ENCODE measurements at places on chromosomes 4 and X.

DNA sequence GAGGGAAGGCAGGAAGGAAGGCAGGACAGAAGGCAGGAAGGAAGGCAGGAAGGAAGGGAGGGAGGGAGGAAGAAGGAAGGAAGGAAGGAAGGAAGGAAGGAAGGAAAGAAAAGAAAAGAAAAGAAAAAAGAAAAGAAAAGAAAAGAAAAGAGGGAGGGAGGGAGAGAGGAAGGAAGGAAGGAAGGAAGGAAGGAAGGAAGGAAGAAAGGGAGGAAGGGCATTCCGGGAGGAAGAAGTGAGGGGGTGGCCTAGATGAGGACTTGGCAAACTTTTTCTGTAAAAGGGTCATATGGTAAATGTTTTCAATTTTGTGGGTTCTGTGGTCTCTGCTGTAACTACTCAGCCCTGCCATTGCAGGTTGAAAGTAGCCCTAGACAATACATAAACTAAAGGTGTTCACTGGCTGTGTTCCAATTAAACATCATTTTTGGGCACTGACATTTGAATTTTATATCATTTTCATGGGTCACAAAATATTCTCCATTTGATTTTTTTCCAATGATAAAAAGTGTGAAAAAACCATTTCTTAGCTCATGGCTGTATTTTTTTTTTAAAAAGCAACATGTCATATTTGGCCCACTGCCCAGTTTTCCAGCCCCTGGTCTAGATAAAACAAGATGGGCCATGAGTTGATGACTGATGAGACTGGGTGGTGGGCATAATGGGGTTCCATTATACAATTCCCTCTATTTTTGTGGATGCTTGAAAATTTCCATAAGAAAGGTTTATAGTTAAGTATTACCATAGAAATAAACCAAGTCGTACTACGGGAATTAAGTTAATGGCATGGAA lies 3.1 kb downstream of the ZNF630 start:
- DNase-seq = no peak

DNA sequence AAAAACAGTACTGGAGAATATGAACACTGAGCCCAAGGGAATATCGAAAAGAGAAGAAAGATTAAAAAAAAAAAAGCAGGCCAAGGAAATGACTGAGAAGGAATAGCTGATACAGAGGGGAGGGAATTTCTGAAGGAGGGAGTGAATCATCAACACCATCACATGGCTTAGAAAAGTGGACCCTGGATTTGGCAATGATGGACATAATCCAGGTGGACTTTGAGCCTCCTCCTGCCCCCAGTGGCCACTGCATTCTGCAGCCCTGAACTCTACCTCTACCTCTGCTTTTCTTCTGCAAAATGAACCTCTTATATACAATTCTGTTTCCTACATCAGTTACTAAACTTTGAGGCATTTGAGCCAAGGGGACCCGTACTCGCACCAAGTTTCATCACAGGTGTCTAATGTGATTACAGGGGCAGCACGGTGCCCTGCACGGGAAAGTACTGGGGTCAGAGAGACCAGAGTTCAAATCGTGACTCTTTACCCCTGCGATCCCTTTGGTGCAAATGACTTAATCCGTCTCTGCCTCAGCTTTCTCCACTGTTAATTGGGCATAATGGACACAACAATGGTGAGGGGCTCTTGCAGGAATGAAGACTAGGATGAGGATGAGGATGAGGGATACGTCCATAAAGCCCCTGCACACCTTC lies 1.1 kb downstream of the OCIAD2 start:
- peak; percentile 8 for DNase-seq

DNA sequence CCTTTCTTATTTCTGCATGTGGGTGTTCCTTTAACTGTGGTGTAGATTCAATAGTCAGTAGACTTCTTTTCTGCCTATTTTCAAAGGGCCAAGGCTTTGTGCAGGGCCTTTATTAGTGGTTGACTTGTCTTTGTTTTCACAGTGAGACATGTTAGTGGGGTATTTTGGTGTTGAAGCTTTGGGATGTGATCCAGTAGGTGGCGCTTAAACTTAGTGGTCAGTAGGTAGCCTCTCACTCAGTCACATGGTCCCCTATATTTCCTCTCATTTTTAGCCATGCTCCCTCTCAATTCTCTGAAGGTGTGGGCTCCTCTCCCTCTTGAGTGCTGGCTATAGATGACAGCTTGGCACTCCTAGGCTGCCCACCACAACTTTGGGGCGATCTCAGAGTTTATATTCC lies 23.4 kb upstream of the SLC10A7 start:
- DNase-seq = peak; percentile 43

DNA sequence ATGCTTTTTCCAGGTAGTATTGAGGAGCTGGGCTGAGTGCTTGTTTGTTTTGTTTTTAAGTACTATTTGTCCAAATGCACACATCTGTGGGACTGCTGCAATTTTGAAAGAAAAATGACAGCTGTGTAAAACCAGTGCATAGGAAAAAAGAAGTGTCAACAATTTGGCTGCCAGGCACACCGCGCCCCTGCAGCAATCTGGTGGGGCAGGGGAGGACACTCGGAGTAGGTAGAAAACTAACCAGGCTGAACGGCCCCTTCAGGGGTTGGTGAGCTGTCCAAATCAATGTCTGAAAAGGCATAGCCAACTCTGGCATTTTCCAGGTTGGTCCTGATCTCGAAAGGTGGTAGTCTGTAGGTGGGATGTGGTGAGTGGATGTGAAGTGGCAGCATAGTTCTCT lies 1.1 kb downstream of the LDOC1 start:
- no peak for DNase-seq

DNA sequence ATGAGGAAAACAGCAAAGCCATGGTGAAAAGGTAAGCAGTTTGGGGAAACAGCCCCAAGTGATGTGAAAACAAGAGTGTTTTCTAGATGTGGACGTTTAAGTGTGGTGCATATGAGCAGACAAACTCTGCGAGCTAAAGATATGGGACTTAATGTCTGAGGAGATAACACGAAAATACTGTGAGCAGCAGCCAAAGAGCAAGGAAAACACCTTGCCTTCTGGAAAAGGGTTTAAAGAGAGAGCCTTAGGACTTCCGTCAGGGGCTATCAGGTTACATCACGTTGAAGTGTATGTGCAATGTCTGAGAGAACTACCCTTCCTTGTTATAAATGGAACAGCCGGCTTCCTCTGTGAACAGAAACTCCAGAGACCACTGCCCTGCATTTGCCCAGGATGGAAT lies 54.2 kb downstream of the LEF1 start:
- DNase-seq = no peak

DNA sequence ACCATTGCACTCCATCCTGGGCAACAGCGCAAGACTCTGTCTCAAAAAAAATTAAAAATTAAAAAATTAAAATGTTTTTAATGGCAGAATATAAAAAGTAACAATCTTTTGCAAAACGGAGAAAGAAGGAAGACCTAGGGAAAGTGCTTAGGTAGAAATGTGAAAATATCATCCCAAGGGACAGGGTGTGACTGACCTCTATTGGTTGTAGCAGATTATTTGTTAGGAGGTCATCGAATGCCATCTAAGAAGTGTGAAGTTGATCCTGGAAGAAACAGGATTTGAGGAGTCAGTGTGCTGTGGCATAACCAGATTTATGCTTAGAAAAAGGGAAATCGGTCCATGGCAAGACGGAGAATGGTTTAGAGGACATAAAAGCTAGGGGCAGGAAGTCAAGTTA lies 18.1 kb upstream of the C4orf36 start:
- DNase-seq = no peak

- no peak for DNase-seq
These were observed 33.0 kb downstream of the PLAC1 start for GRCh38 chrX:134625315-134625718.

DNA sequence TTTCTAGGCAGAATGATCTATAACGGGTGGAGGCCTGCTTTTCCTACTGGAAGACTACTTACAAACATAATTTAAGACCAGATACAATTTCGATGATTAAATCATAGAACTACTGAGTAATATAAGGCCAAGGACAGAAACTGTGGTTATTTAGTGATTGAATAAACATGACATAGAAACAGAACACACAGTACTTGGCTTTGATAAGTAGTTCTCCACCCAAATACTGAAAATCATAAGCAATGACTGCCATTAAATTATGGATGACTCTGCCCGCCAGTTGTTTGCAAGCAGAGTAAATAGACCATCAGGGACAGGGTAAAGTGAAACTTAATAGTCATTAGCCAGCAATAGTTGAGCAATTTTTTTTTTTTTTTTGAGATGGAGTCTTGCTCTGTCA lies 17.2 kb upstream of the SMIM14 start:
- DNase-seq = no peak

GRCh38 chr4:126899331-126899801 lies 733.4 kb upstream of the INTU start:
- no peak for DNase-seq

DNA sequence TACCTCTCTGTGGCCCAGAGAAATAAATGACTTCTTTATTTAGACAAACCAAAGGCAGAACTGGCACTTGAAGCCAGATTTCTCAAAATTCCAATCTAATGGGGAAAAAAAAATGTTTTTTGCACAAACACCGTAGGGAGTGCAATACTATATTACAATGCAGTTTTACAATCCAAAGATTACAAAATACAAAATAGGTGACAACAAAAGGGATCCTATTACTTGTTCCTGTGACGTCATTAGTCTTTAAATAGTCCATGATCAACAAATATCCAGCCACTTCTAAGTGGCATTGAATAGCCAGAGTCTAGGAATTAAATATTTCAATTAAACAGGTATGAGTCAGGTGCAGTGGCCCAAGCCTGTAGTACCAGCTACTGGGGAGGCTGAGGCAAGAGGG lies 3.0 kb upstream of the APBB2 start:
- DNase-seq = no peak

DNA sequence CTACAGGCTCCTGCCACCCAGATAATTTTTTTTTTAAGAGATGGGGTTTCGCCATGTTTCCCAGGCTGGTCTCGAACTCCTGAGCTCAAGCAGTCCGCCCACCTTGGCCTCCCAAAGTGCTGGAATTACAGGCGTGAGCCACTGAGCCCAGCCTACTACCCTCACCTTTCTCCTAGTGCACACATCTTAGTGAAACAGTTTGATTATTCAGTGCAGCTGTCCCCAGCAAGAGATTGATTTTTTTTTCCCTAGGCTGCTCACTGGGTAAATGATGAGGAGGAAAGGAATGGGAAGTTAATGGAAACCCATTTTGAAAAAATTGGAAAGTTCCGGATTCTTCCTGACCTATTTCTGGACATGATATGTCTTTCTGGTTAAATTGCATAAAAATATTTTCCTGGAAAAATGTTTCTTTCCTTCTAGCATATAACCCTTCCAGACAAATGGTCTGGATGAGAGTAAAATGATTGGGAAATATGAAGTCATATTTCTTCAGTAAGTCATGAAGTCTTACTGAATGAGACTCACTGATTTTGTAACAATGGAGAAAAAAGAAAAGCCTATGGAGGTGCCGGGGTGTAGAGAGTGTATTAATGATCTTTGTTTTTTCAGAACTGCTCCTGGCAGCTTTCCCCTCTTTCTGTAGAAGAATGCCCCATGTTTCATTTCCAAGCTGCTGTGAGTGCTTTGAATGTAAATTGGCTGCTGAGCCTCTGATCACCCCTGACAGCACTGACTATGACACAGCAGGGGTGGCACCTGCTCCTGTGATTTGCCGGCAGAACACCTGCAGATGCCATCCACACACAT lies 19.5 kb upstream of the ZNF41 start:
- no peak for DNase-seq

Data from NB4 (cell line).